ENCODE measurements at places on chromosomes 2 and 18. TPM values are rescaled to one million over a fixed set of nuclear protein-coding genes. Genes with fewer than 3 reads are reported as not detected.

MALT1 gene
- 25.8 TPM for total RNA-seq

GRCh38 chr2:70779911-70780545, 10.4 kb downstream of the FIGLA start:
- no peak for DNase-seq

DNA sequence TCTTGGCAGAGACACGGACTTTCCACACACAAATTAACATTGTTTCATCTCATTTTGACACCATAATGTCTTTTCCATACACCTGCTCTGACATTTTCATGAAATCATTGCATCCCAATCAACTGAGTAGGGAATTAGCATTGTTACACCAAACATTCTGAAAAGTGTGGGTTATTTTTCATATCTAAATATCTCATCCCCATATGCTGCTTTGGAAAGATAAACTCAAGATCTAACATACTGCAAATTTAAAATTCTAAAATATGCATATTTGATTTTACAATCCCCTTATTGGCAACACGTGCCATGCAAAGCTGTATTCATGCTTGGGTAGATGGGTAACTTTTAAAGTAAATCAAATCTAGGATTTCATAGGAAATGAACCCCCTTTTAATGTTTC, 242.9 kb downstream of the ZNF516 start:
- no peak for DNase-seq

DNA sequence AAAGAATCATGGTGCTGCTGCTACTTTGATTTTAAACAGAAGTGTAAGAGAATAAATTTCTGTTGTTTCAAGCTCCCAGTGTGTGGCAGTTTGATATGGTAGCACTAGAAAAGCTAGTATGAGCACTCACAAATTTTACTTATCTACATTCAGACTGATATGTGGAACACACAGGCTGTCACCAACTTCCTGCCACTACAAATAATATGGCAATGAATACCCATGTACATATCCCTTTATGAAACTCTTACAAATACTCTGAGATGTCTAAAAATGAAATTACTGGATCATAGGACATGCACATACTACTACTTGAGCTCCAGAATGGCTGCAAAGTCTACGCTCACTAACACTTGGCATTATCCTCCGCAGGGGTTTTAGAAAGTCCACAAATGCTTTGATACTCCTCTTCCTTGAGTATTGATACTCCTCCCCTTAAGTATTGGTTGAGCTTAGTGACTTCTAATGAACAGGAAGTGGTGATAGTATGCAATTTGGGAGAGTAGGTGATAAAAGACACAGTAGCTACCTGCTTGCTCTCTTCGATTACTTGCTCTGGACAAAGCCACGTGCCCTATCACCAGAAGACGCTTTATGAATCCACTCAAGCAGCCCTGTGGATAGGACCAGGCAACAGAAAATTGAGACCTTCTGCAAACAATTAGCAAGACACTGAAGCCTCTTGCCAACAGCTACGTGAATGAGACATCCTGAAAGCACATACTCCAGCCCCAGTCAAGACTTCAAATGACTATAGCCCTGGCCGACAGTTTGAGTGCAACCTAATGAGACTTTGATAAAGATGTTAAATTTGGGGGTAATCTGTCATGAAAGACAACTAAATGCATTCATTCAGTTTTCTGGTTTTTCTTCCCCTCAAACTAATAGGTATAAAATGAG, 35.4 kb downstream of the FBXO11 start:
- no peak for DNase-seq

DNA sequence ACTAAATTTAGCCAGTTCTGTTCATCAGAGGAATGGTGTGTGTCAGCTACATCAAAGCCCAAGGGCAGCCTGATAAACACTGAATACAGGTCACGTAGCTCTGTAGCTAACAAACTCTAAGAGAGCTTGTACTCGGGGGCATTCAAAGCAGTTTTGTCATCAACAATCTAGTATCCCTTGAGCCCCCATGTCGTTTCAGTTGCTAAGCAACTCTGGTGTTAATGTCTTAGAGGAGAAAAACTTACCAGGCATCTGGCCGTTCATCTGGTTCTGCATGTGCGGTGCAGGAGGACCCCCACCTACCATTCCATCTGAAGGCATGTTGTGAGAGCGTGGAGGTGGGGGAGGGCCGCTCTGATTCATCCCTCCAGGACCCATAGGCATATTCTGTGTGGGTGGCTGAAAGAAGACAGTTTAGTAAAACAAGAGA, 33.1 kb downstream of the SS18 start:
- no peak for DNase-seq

GRCh38 chr2:209519906-209520305, 96.1 kb downstream of the MAP2 start:
- no peak for DNase-seq
